SW 1271 (cell line): ENCODE measurements at places on chromosomes 3 and 15.

- no peak for DNase-seq
Observed at GRCh38 chr3:131109156-131109555, 82.5 kb downstream of the NEK11 start.

DNA sequence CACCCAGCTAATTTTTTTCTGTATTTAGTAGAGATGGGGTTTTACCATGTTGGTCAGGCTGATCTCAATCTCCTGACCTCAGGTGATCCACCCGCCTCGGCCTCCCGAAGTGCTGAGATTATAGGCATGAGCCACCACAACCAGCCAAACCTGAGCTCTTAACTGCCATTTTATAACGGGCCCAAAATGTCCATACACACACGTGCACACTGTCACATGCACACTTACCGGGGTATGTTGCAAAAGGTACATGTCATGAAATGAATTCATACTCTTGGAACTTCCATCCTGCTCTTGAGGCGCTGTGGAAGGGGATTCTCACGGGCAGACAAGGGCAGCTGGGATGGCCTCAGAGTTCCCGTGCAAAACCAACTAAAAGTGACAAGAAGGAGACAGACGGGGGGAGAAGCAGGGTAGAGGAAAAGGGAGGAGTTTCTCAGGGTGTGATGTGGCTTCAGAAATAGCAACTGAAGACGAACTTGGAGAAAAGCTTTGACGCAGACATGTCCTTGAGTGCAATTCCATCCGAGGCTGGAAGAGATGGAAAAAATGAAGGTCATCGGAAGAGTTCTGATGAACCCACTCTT, 110.9 kb downstream of the BDH1 start:
- DNase-seq = no peak

GRCh38 chr3:61733876-61734275, 172.5 kb downstream of the PTPRG start:
- DNase-seq = no peak

DNA sequence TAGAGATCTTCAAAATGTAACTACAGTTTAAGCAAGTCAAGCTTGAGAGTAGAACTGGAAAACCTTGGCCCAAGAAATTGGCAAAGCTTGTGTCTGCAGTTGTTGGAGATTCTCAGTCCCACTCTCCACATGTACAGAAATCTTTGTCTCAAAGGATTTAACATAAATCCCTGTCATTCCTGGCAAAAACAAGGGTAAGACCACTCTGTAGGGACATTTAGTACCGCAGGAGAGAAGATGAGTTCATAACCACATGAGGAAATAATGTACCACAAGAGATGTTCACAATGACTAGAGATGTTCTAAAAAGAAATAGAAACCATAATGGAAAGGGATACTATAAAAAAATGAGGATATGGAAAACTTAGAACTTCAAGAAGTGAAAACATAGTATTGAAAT, 73.7 kb downstream of the RAB7A start:
- DNase-seq = no peak

DNA sequence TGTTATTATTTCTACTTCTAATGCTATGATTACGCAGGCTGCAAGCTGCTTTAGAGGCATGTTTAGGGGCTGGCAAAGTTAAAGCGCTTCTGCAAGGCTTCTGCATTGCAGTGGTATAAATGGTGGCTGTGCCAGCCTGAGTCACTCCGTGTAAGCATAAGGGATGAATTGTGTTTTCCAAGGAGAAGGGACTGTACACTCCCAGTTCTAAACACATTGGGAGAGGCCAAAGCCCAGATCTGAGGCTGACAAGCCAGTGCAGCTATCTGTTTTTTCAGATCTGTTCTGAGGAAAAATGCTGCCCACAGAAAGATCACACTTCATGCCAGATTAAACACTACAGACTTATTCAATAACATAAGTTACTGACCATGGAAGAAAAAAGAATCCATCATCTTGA, 83.8 kb downstream of the PRICKLE2 start:
- DNase-seq = no peak

- no peak for DNase-seq
Observed at GRCh38 chr3:118267588-118267987, 767.1 kb downstream of the IGSF11 start.

DNA sequence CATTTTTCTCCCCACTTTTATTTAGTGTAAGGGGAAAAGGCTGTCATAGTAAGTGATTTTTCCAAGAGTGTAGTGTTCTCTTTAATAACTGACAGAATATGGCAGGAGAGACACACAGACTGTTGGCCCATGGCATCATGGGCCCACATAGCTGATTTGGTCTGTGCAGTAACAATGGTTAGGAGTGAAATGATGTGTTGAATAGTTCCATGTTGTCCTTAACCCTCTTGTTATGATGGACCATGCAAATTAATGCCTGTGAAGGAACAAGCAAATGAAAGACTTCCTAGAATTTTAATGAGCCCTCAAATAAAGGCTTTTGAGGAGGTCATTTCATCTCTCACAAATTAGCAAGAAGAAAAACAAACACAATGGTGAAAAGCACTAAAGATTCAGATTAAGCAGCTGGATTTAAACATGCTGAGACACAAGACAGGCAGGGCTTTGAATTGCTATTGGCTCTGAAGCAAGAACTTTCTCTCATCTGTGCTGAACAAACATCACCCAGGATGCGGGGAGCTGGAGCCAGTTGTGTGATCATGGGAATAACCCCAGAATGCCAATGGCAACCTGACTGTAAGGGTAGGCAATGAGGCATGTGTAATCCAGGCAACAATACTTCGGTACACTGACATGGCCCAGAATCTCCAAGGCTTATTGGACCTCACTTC, 136.7 kb upstream of the VEPH1 start:
- no peak for DNase-seq

DNA sequence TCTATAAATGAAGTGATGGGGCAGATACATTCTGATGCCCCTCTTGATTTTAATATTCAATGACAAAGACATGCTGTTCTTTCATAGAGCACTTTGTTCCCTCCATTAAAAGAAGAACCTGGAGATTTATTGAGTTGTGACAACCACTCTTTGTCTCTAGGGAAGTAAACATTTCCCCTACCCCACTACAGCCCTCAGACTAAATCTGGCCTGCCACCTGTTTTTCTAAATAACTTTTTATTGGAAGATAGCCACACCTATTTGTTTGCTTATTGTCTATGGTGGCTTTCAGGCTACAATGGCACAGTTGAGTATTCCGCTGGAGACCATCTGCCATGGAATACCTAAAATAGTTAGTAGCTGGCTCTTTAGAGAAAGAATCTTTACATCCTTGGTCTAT, 41.2 kb upstream of the ZNF385D start:
- DNase-seq = no peak

DNA sequence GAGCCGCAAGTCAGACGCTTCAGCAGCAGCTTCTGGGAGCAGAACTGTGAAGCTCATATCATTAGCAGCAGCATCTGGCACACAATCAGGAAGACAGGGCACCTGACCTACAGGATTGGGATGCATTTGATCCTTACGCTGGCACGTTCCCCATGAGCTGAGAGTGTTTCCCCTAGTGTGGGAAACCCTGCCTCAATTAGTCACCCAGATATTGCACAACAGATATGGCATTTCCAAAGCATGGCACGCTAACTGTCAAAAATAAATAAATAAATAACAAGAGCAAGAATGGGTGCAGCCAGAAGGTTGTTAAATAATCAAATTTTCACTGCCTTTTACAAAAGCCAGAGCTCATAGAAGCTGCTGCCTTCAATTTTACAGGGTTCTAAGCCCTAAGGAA, 189.6 kb upstream of the THBS1 start:
- no peak for DNase-seq

DNA sequence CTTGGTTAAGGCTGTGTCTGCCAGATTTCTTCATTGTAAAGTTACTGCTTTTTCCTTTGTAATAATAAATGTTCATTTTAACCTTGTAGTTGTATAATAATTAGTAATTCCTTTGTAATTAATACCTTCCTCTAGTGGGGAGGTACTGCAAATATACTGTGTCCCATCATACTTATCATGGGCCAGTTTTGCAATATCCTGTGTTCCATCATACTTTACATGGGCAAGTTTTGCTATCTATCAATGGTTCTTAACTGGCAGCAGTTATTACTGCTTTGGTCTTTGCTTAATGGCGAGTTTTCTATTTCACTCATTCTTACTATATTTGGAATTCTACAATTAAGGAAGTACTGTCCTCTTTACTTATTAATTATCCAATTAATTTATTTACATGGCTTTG, 10.6 kb downstream of the ATP2C1 start:
- DNase-seq = no peak

GRCh38 chr3:149662240-149662887, 4.5 kb upstream of the WWTR1 start:
- DNase-seq = no peak

DNA sequence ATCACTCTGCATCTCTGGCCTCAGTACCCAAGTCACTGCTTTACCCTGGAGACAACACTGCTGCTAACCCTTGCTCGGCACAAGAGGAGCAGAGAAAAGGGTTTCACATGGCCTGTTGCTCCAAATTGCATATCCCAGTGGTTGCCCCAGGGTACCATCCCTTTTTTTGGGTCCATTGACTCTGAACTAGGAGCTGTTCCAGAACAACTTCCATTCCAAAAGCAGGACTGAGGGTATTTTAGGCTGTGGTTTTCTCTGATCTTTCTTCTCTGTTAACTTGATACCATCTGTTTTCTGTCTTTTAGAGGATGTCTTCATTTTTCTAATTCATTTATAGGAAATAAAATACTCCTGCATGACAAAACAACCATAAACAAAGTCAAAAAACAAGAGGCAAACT, 17.3 kb upstream of the RYK start:
- DNase-seq = no peak

- no peak for DNase-seq
Observed at GRCh38 chr3:128077202-128077624, 25.0 kb downstream of the SEC61A1 start.

DNA sequence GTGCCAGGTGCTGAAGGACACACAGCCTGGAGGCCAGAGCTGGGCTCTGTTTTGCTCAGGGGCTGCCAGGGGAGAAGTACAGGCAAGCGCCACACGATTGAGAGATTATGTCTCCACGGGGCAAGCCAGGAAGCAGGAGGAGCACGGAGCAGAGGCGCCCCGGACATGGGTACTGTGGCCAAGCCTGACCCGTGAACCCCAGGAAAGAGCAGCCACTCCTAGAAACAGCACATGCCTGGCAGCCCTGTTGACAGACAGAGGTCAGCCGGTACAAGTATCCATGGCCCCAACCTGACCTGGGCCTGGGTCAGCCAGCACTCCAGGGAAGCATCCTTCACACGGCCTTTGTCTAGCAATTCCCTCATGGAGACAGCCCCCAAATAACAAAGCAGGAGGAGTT, 89.4 kb downstream of the ADAMTS17 start:
- no peak for DNase-seq

- DNase-seq = no peak
Observed at GRCh38 chr3:58063022-58063815, 55.0 kb downstream of the FLNB start.
